Stimulated activated CD4-positive, alpha-beta T cell treated with anti-CD3 and anti-CD28 coated beads, Interleukin-1b, Interleukin-23, amount 100 ng/mL, for 24 hours (primary cell): ENCODE measurements at places on chromosomes 5 and 9.

DNA sequence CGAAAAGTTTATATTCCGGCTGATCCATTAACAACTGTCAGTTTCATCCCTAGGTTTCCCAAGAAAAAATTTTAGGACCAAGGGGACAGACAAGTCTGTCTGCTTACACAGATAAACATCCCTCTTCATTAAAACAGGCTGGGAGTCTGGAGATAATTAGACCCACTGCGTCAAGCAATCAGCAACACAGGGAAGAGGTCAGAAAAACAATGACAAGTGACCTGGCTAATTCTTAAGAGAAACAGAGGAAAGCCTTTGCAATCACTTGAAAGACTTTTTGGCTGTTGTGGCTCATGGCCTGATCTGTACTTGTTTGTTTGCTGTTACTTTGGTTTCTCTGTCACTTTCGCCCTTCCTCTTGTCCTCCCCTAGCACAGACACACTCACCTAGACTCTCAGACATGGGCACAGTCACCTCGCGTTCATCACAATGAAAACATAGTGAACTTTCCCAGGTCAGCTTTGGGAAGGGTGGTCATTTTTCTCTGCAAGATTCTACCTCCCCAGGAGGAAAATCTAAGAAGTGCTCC, 2.9 kb upstream of the CCDC192 start:
- no peak for DNase-seq

DNA sequence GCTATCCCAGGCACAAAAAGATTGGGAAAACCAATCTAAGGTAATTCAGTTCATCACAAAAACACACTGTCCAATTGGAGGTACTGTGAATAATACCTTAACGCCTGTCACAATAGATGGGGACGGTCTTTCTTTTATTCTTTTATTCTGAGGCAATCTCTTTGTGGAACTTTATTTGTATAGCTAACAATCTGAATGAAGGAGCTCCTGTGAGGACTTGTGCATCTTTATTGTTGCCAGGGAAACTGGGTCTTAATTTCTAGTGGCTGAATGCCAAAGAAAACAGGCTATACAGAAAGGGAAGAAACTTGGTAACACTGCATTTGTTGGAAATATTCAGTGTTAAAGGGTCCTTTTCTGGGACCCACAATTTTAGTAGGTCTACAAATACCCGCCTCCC, 546.9 kb upstream of the C9orf72 start:
- DNase-seq, result no peak

GRCh38 chr5:107067395-107067794, 603.3 kb downstream of the EFNA5 start:
- no peak for DNase-seq

DNA sequence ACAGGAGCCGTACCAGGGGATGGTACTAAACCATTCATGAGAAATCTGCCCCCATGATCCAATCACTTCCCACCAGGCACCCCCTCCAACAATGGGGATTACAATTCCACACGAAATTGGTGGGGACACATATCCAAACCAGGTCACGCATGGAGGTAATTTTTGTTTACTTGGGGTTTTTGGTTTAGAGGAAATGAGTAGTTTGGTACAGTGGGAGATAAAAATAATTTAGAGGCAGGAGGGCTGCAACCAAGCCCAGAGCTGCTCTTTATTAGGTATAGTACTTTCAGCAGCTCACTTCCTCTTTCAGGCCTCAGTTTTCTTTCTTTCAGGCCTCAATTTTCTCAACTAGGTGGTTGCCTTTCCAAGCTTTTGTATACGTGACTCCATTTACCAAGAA, 23.2 kb downstream of the PRUNE2 start:
- DNase-seq, result no peak

GRCh38 chr9:133327834-133328484, 8.0 kb downstream of the SURF6 start:
- no peak for DNase-seq

DNA sequence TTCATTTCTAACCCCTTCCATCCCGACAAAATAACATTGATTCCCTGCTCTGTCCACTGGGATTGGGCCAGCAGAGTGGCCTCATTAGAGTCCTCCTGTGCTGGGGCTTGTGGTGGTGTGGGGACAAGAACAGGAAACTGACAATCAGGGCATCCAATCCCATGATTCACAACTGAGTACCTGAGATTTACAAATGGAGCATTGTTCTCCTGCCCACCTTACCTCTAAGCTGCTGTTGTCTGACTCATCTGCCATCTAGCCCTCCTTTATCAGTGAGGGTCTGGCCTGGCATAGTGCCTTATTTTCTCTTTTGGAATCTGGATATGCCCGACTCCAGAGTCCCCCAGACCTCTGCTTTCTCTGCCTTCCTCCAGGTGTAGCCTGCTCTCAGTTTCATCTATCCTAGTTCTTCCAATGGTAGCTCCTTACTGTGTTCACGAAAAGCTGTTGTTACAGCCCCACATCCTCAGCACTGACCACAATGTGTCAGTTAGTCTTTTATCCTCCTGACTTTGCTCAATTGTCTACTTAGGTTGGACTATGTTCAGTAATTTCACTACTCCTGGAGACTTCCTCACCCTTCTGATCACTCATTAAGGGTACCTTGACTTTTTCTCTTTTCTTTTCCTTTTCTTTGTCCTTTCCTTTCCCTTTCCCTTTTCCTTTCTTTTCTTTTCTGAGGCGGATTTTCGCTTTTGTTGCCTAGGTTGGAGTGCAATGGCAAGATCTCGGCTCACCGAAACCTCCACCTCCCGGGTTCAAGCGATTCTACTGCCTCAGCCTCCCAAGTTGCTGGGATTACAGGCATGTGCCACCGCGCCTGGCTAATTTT, 13.4 kb downstream of the WNT8A start:
- DNase-seq, result no peak

DNA sequence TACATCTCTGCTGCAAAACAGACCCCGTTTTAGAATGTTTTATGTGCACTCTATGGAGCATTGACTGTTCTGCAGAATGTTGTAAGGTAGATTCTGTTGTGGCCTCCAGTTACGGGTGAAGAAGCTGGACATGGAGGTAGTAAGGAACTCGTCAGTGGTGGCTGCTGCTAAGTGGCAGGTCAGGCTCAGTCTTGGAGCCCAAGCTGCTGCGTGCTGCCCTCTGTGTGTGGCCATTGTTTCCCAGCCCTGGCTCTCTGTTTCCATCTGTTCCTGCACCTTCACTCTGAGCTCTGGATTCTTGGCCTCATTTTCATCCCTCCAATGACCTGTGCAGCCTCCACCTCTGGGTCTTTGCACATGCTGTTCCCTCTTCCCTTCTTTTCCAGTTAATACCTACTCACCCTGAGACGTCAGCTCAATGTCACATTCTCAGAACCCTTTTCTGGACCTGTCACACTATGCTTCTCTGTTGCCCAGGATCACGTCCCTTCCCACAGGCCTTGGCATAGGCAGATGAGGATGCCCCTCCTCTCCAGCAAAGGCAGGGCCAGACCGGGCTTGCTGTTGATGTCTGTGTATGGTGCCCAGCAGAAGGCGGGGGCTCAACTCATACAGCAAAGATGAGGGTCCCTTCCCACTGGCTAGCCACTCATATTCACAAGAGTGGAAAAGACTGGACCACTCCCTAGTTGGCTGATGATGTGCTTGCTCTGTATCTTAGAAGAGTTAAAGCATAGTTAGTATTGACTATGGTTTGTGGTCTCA, 97.6 kb downstream of the TENT4A start:
- DNase-seq, result no peak

DNA sequence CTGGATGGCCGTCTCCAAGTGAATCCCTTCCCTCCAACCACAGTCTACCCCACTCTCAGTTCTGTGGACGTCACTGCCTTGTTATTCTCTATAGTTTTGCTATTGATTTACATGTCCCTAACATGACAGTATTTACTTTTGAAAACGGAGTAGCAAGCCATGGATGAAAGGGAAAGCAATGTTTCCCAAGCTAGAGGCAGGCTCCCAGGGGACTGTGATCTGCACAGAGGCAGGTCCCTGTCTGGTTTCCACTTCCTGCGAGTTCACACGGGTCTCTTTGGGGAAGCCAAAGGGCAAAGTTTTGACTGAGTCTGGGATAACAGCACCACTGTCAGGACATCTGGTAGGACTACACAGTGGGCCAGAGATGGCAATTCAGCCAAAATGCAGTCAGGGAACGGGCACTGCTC, 12.7 kb downstream of the C9orf153 start:
- DNase-seq, result no peak

DNA sequence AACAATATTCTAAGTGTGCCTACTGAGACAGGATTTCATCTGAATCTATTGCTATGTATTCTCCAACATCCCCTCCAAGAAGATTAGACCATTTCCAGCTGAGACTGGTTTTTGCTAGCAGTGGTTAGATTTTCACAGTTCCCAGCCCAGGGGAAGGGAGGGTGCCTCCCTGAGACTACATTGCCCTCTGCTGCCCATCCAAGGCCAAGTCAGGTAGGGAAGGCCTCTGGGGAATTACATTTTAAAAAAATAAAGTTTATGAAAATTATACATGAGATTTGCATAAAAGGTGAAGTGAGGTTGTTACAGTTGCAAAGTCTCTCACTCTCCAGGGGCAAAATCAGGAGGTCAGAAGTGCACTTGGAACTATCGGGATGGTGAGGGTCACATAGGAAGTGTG, 28.0 kb upstream of the SYK start:
- DNase-seq, result no peak

- DNase-seq, result no peak
These were observed 95.8 kb downstream of the LMNB1 start for GRCh38 chr5:126872561-126873354.

DNA sequence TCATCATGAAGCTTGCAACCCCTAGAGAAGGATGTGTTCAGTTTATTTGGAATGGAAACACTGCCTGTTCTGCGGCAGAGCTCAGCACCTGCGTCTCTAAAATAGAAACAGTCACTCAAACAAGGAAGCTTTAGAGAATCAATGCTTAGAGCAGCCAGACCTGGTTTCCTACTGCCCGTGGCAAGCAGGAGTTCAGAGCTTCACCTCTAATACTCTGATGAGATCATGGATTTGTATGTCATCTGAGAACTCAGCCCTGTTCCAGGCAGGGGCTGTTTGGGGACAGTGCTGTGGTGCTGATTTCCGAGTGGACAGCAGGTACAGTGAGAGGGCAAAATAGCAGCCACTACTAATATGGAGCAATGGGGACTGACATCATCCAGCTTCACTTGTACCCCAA, 236.0 kb upstream of the IRX1 start:
- DNase-seq, result no peak

DNA sequence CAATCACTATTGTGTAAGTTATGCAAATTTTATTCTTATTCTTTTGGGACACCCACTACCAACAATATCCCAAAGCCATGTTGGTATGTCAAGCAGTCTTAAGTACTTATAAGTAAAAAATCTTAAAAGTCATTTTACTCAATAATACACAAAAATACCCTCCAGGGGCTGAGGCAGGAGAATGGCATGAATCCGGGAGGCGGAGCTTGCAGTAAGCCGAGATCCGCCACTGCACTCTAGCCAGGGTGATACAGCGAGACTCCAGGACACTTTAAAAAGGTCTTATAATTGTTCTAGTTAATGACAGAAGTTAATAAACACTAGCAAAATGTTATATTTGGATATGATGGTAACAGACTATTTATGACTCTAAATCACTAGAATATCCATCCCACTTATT, 16.8 kb downstream of the CLINT1 start:
- no peak for DNase-seq

DNA sequence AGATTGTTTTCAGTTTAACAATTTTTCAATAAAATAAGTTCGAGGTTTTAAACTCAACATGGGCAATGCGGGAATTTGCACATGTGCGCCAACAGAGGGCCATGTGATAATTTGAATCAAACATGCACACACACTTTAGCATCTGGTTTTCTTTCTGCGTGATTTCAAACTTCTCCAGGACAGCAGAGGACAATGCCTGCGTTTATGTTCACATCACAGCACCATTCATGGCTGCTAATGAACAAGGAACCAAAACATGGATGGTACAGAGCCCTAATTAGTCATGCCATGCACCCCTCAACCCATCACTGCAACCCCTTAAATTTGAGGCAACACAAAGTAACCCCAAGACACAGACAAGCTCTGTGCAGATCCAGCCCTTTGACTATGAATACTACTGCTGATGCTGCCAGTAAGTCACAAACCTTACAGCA, 2.8 kb downstream of the SHC3 start:
- no peak for DNase-seq

GRCh38 chr5:149363936-149364335, 6.1 kb downstream of the PCYOX1L start:
- no peak for DNase-seq

- no peak for DNase-seq
These were observed 147.8 kb downstream of the SLC24A2 start for GRCh38 chr9:19641046-19641445.

GRCh38 chr9:131635285-131635684, 90.0 kb downstream of the PRRT1B start:
- peak; percentile 41 for DNase-seq

- no peak for DNase-seq
These were observed 42.1 kb upstream of the EEIG1 start for GRCh38 chr9:128022886-128023285.

GRCh38 chr5:28523416-28523815, 1485.0 kb upstream of the CDH9 start:
- DNase-seq, result no peak

- DNase-seq, result no peak
These were observed 285.9 kb downstream of the PSAT1 start for GRCh38 chr9:78582821-78583220.

DNA sequence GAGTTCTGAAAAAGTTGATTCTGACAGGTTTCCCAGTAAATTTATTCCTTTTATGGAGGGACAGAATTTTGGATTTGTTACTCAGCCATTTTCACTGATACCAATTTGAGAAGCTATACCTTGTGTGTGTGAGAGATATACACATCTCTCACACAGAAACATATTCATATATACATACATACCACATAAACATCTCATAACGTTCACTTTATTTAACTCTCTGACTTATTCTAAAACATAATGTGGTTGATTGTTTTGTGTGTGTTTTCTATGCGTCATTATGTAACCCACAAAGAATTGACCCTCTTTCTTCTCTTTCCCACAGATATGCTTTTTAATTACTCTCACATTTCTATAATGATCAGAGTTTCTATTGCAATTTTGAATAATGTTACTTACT, 570.8 kb upstream of the TLE4 start:
- no peak for DNase-seq

GRCh38 chr5:132086277-132086794, 12.7 kb downstream of the CSF2 start:
- DNase-seq, result no peak

DNA sequence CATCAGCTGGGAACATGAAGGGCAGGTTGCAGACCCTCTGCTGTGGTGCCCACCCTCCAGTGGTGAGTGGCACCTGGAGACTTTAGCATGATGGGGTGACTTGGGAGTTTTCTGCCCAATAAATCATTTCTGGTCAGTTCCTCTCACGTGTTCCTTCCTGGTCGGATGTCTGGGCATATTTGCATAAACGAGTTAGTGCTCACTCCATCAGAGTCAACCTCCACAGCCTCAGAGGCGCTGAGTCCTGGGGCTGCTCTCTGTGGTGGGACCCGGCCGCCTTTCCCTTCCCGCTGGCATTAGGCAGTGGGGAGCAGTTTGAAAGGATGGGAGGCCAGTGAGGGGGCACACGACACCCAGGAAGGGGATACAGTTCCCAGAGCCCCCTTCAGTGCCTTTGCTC, 114.0 kb upstream of the FCN2 start:
- DNase-seq, result no peak
